NCI-H2171 (cell line): ENCODE measurements at places on chromosomes 1 and 21.

DNA sequence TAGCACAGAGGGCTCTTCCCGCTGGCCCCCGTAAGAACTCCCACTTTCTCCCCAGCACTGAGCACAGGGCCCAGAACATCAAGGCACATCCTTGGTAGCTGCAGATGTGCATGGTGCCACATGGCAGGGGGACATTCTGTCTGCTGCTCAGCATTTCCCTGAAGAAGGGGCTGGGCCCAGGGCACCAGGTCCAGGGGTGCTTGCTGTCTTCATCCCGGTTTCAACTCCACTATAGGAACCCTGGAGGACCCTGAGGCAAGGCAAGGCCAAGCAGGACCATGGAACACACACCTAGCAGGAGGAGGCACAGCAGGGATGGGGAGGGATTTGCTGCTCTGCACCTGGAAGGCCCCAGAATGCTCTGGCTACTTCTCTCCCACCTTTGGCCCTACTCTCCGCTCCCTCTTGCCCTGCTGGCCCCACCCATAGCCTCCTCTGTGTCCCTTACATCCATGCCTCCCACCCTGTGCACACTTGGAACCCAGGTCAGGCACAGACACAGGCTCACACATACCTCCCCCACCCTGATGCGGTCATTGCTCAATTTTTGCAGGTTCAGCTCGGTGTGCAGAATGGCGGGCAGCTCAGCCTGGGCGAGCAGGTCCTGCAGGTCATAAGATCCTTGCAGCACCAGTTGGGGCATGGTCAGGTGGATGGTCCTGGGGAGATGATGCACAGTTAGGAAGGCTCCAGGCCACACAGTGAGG lies 10.1 kb downstream of the AGT start:
- DNase-seq: no peak

DNA sequence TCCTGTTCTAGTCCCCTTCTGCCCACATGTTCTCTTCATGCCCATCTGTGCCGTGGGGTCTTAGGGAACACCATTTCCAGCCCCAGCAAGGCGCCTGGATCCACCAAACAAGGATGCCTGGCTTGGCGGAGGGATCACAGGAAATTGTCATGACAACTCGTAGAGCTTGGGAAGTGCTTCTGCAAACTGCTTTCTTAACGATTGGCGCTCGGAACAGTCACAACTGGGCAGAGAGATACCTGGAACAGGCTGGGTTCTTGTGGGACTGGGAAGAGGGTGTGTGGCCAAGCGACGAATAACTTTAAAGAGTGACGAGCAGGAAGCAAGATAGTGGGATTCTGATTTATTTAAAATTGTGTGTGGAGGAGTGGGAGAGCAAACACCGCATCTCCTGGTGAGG lies 329.8 kb downstream of the RPS6KC1 start:
- no peak for DNase-seq

GRCh38 chr1:11484321-11484655 lies 5.3 kb downstream of the DISP3 start:
- DNase-seq: no peak

- no peak for DNase-seq
Observed at GRCh38 chr1:72322910-72323309, 40.6 kb upstream of the NEGR1 start.

- DNase-seq: no peak
Observed at GRCh38 chr1:57222307-57222706, 201.6 kb downstream of the DAB1 start.
